Mesothelial cell of epicardium (in vitro differentiated cells): ENCODE measurements at places on chromosomes 13 and 19. TPM values are rescaled to one million over a fixed set of nuclear protein-coding genes. Genes with fewer than 3 reads are reported as not detected.

The CLEC4G gene
- not detected in 3 replicates for total RNA-seq

- H3K4me1 ChIP-seq = peaks cover 11% of the 10 kb centered on the region
- H3K27ac ChIP-seq = no peak overlapping the region
- H3K36me3 ChIP-seq = peaks cover 14% of the 10 kb centered on the region
- no peak overlapping the region for H3K4me3 ChIP-seq
- DNase-seq = no peak
- H3K27me3 ChIP-seq = peaks cover 15% of the 10 kb centered on the region
Observed at GRCh38 chr19:17021793-17022590, 4.6 kb downstream of the CPAMD8 start.

DNA sequence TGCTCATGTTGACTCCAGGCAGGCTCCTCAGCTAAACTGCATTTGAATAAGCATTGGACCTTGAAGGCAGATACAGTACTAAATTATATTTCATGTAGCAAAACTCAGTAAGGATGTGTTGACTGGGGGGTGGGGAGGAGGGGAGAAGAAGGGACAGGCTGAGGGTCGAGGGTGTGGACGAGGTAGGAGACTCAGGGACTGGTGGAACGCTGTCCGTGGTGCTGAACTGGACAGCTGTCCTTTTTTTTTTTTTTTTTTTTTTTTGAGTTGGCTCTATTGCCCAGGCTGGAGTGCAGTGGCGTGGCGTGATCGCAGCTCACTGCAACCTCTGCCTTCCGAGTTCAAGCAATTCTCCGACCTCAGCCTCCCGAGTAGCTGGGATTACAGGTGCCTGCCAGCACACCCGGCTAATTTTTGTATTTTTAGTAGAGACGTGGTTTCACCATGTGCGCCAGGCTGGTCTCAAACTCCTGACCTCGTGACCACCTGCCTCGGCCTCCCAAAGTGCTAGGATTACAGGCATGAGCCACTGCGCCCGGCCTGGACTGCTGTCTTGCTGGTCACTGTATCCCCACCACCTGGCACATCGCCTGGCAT, 33.2 kb upstream of the CASP14 start:
- DNase-seq = no peak
- H3K36me3 ChIP-seq = peaks cover 2% of the 10 kb centered on the region
- H3K27me3 ChIP-seq = peaks cover 14% of the 10 kb centered on the region
- H3K4me3 ChIP-seq = no peak overlapping the region
- no peaks in the 10 kb centered on the region for H3K4me1 ChIP-seq

DNA sequence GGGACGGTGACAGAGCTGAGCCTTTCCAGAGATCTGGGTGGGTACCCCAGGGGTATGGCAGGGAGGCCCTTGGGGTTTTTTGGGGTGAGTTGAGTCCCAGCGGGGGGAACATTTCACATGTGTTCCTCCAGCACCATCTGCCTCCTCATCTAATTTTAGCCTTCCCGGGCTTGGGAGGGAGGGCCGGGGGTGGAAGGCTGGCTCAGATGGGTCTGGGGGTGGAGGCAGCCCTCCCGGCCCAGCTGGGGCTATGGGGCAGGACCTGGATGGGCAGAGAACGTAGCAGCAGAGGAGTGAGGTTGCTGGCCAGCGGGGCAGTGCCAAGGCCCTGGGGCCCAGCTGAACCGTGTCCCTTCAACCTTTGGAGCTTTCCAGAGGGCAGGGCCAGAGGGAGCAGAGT, 23.5 kb downstream of the ADGRL1 start:
- no peak overlapping the region for H3K4me3 ChIP-seq
- no peaks in the 10 kb centered on the region for H3K27me3 ChIP-seq
- peaks cover 4% of the 10 kb centered on the region for H3K36me3 ChIP-seq
- no peak for DNase-seq
- H3K27ac ChIP-seq = no peak overlapping the region

DNA sequence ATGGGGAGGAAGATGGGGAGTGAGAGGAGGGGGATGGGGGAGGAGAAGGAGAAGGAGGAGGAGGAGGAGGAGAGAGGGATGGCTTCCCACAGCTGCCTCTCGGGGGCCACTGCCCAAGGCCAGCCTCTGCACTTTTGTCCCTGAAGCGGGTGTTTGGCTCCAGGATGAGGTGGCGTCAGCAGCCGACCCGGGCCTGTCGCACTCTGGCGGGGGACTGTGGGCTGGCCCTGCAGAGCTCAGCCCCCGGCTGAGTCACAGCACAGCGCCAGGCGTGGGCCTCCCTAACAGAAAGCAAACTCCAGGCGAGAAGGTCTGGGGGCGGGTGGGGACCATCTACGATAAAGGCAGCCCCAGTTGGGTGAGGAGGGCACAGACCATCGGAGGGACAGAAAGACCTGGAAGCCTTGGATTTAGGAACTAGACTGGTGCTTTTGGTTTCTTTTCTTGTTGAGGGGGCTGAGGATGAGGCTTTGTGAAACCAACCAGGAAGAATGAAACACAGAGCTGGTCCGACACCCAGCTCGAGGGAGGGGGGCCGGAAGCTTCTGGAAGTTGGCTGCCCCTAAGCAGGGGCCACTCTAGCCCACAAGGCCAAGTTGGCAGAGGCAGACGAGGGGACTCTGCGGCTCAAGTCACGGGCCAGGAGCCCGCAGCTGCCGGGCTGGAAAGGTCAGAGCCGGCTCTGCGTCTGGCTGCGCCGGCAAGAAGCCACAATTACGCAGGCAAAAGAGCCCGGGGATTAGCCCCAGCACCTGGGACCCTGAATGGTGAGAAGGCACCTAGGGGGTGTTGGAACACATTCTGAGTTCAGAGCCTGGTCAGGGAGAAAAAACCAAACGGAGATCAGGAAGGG, 18.2 kb downstream of the LSM4 start:
- DNase-seq = peak; percentile 70
- H3K36me3 ChIP-seq = peaks cover 7% of the 10 kb centered on the region
- H3K4me3 ChIP-seq = peak overlapping the region; percentile 66
- H3K4me1 ChIP-seq = peaks cover 21% of the 10 kb centered on the region
- no peaks in the 10 kb centered on the region for H3K27me3 ChIP-seq

GRCh38 chr19:11338121-11338520, 1.3 kb downstream of the RAB3D start:
- no peak overlapping the region for H3K27ac ChIP-seq
- H3K4me1 ChIP-seq = peaks cover 9% of the 10 kb centered on the region
- H3K27me3 ChIP-seq = no peaks in the 10 kb centered on the region
- no peak overlapping the region for H3K4me3 ChIP-seq

- no peaks in the 10 kb centered on the region for H3K36me3 ChIP-seq
- no peak overlapping the region for H3K4me3 ChIP-seq
Observed at GRCh38 chr19:45660636-45661035, 7.4 kb upstream of the GIPR start.
